ENCODE measurements at places on chromosomes 7 and 10.

- no peak for DNase-seq
Measured at GRCh38 chr10:126519992-126520391, 131.7 kb upstream of the ADAM12 start.

DNA sequence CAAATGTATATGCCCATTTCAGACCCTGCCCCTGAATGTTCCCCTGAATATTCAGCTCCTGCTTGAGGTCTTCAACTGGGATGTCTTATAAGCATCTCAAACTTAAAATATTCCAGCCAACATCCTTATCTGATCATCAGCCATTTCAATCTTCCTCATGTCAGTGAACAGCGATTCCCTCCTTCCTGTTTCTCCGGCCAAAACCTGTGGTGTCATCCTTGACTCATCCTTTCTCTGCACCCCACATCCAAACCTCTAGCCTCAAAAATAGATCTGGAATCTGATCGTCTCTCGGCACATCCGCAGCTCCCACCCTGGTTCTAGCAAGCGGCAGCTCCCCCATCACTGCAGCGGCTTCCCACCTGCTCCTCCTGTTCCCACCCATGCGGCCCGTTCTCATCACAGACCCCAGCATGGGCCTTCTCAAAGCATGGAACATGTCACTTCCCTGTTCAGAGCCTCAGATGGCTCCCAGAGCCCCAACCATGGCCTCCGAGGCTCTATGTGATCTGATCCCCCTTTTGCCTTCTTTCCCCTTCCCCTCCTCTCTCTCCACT is 165.7 kb downstream of the HECW1 start:
- peak; percentile 30 for DNase-seq

GRCh38 chr10:47420305-47421056 is 36.4 kb upstream of the ZNF488 start:
- DNase-seq, result no peak

DNA sequence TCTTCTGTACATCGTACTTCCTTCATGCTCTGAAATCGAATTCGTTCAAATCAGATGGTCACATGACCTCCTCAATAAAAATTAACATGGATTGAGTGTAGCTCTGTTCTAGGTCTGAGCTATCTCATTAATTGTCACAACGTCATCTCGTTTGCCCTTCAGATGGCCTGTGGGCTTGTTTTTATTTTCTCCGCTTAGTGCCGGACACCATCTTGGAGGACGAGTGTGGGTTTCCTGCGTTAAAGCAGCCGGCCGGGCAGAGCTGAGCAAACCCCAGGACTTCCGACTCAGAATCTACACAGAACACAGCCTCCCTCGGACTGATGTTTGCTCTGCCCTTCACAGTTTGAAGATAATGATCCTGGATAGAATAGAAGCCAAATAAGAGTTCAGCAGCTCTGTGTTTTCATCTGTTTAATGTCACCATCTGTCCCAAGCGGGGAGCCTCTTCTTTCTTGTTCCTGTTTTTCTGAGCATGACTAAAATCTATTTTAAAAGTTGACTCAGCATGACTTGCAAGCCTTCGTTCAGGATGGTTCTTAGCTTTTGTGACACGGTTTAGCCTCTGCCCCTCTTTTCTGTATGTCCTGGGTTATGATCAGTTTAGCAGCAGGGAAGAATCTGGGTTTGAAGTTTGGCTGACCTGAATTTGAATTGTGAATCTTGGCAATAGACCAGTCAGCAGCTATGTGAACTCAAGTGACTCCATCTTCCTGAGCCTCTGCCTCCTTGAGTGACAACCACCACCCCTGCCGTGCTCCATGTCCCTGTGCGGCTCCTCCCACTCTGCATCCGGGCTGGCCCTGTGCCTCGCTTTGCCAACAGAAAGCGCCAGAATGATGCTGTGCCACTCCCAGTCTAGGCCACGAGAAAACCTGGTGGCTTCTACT is 30.6 kb upstream of the GALNTL5 start:
- no peak for DNase-seq

GRCh38 chr7:4957847-4958476 is 1.0 kb downstream of the MMD2 start:
- no peak for DNase-seq

DNA sequence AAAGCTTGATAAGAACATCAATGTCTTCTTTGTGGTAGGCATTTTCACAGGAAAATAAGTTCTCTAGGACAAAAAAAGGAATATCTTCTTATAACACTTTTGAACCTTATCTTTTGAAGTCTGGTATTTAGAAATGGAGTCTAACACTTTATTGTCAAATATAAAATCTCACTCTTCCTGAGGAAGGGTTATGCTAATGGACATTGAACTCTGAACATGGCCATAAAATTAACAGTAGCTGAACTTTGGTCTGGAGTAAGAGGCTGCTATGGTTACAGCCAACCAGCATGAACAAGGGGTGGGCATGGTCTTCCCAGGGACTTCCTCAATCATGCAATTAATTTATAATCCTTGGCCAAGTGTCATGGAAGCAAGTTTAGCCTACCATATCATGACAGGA is at the start of gene CLRN3:
Gene CLRN3 (minus strand): TSS at position 199 of the 400 bp plus-strand sequence. CDS start 157 bp downstream, at position 42.
- no peak for DNase-seq

DNA sequence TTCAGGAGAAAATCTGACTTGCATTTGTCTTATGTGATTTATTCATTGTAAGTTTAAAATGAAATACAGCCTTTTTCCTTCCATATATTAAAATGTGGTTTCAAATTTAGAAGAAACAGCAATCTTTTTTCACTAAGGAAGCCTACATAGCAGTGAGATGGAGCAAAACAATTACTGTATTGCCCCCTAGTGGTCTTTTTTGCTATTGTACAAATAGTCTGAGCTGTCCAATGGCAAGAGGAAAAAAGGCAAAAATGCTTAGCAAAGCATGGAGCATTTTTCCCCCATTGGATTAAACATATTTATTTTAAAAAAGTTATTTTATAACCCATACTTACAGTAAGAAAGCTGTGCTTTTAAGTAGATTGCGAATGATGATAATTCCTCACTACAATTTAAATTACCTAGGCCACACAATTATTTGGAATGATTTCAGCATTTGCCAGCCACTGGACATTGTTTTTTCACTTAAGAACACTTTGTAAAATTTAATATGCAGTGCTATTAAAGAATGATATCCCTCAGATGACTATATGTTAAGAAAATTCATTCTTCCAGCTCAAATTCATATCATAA is 119.5 kb downstream of the CPED1 start:
- no peak for DNase-seq

- no peak for DNase-seq
Measured at GRCh38 chr7:115038158-115038557, 116.3 kb downstream of the MDFIC start.

GRCh38 chr10:6348096-6348874 is 145.6 kb downstream of the PFKFB3 start:
- DNase-seq, result no peak

- DNase-seq, result no peak
Measured at GRCh38 chr10:3622845-3623621, 162.0 kb downstream of the KLF6 start.

- peak; percentile 81 for DNase-seq
Measured at GRCh38 chr10:74924251-74924963, 98.0 kb downstream of the KAT6B start.

DNA sequence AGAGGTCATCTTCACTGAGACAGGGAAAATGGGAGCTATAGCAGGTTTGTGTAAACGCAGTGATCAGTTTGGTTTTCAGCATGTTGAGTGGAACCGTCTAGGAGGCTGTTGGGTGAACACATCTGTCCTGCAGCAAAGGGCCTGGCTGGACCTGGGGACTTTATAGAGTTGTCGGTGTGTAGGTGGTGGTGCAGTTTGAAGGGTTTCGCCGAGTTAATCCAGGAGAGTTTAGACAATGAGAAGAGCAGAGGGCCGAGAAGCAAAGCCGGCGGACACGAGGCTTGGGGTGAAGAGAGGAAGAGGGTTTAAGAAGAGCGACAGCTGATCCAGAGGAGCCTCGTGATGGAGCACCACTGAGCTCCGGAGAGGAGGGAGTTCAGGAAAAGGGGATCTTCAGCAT is 39.1 kb downstream of the IL15RA start:
- no peak for DNase-seq

- no peak for DNase-seq
Measured at GRCh38 chr10:86038371-86038770, 328.2 kb downstream of the GRID1 start.

GRCh38 chr10:3955955-3956617 is 171.1 kb upstream of the KLF6 start:
- DNase-seq, result no peak

- DNase-seq, result no peak
Measured at GRCh38 chr7:25124465-25125136, 459 bp downstream of the CYCS start.

- no peak for DNase-seq
Measured at GRCh38 chr10:126685756-126686155, 15.3 kb upstream of the C10orf90 start.

DNA sequence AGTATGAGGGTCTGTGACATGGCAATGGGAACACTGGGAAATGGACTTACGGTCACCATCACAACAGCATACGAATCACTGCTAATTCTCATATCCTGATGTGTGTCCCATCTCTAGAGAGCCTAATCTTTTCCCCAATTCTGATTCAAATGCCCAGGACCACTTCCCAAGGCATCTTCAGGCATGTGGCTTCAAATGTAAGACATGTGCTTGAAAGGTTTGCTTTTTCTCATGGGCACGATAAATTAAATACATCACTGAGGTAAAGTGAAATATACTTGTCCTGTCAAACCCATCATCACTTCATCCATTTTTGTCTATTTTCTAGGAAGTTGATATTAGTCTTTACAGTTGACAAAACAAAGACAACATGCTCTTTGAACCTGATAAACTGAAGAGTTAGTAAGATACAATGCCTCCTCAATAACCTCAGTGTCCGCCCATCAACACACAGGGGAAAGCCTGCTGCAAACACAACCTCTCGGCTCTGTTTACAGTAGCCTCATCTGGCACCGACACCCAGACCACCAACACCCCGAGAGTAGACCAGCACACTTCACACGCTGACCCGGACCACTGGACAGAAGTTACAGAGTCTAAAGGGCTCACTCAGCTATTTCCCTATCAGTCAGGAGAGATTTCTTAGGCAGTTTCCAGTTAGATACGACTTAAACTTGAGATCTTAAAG is 24.8 kb downstream of the GRB10 start:
- DNase-seq, result no peak
